ENCODE measurements at places on chromosomes 2 and 18. TPM values are rescaled to one million over a fixed set of nuclear protein-coding genes. Genes with fewer than 3 reads are reported as not detected.

- DNase-seq = no peak
Observed at GRCh38 chr2:163187995-163188655, 349.6 kb upstream of the KCNH7 start.

- DNase-seq = no peak
Observed at GRCh38 chr2:64173156-64174135, 29.2 kb upstream of the PELI1 start.

GRCh38 chr2:33406622-33407021 is 69.8 kb upstream of the RASGRP3 start:
- no peak for DNase-seq

GRCh38 chr2:105800036-105800713 is 55.5 kb downstream of the NCK2 start:
- no peak for DNase-seq

DNA sequence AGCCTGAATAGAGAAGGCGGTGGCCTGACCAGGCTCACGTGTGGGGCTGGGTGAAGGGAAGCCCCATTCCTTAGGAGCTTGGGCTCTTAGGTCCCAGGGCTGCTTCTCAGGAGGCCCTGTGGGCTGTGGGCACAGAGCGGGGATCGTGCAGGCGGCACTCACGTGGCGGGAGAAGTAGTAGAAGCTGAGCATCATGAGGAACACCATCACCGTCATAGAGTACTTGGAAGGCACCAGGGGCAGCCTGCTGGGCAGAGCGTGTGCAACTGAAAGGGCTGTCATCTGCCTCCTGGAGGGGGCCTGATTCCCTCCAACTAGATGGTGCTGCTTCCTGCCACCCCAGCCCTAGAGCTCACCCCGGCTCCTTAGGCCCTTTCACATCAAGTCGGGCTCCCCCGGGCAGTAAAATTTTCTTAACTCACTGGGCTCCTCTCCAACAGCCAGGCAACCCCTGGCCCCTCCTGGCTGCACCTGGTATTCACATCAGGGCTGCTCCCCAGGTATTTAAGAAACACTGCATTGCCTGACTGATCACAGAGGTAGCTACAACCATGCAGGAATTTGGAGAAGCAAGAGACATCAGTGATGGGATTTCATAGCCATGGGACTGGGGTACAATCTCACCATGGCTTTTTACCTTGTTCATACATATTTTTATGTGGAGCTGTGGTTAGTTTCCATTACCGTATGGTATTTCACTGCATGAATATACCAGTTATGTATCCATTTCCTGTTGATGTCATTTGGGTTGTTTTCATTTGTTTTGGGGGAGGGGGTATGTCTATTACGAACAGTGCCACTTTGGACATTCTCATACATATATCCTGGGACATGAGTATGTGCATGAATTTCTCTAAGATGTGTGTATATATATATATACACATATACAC is 32.9 kb downstream of the CENPO start:
- no peak for DNase-seq

DNA sequence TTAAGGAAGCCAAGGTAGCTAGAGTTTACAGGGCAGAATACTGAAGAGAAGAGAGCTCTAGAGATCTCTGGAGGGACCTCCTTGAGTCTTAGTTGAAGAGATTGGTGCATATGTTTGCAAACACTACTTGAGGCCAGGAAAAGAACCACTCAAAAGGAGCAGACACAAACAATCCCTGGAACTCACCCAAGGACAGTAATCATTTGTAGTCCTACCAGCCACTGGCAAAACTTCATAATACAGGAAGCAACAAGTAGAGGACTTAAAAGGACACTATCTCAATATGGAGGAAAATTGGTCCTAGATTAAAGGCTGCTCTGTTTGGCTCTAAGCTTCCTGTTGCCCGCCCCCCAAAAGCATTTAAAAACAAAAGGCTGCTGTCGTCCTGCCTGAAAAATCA is 46.9 kb upstream of the UBXN4 start:
- DNase-seq = no peak

- no peak for DNase-seq
Observed at GRCh38 chr2:237196866-237197618, 111.4 kb downstream of the COPS8 start.

DNA sequence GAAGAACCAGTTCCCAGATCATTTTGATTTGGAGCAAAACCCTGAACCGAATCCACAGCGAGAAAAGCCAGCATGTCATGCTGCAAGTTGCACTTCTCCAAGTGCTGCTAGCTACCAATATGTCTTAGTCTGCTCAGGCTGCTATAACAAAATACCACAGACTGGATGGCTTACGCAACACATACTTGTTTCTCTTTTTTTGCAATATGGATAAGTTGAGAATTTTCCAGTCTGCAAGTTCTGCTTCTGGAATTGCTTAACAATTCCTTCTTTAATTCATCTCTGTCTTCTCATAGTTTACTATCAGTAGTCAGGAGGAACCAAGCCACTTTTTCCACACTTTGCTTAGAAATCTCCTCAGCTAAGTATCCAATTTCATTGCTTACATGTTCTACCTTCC is 105.9 kb upstream of the RBBP8 start:
- DNase-seq = no peak

GRCh38 chr18:40413160-40413559 is 1541.9 kb upstream of the PIK3C3 start:
- DNase-seq = no peak

DNA sequence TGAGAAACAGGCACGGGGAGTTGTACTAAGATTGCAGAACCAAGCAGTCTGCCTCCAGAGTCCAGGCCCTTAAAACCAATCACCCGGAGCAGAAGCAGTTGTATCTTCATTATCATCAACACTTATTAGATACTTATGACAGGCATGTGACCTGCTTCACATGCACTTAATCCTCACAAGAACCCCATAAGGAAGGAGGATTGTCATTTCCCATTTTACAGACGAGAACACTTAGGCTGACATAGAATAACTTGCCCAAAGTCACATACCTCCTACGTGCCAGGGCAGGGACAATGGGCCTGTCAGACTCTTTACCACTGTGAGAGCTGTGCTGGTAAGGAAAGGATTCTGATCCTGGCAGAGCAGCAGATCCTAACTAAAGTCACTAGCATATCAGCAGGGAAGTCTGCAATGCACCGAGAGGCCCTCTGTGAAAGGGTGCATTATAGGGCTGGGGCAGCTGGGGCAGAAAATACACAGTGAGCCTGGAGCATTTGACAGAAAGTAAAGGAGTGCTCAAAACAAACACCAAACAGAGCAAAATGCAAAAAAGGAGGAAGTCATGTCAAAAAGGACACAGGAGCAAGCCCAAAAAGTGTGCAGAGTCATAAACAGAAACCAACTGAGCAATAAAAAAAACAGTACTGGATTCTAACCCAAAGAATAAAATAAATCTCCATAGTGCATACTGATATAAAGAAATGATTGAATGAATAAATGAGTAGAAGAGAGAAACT is 55.9 kb upstream of the SP3 start:
- no peak for DNase-seq

DNA sequence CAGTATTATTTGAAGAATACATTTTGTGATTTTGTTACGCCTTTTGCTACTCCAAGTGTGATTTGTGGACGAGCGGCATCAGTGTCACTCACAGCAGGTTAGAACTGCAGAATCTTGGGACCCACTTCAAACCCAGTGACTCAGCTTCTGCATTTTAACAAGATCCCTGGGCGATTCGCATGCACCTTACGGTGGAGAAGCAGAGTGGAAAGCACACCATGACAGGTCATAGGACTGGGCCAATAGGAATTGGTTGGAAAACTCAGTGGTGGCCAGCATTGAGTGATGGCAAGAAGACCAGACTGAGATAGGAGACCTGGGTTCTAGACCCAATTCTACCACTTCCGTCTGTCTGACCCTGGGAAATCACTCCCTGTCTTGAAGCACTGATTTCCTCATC is 26.3 kb downstream of the CTLA4 start:
- no peak for DNase-seq

- no peak for DNase-seq
Observed at GRCh38 chr2:206940546-206940945, 1.2 kb downstream of the CPO start.

DNA sequence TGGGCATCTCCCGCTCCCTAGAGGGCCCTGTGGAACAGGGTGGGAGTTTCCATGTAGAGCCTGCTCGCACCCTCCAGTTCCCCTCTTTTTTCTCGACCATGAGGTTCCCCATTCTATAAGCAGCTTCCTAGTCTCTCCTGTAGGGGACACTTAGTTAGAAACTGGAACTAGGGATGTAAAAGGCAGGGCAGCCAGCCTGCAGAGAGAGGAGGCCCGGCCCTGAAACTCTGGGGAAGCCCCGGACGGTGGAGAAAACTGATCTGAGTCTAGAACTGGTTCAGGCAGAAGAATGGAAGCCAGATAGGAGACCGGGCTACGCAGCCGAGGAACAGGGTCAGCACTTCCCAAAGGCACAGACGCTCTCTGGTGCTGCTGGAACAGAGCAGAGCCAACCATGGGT is 51.6 kb upstream of the ATG16L1 start:
- DNase-seq = no peak

The LRRTM1 gene
- total RNA-seq = 0.11 TPM

The NEU2 gene
- total RNA-seq = not detected

The AQP12B gene
- not detected for total RNA-seq

The CENPA gene
- total RNA-seq = 2.5 TPM

The PCBP1 gene
- 205 TPM for total RNA-seq

The BCL2L11 gene
- total RNA-seq = 8.4 TPM

The SERPINB4 gene
- not detected for total RNA-seq

The ALPG gene
- total RNA-seq = not detected

The OTOS gene
- not detected for total RNA-seq

The IAH1 gene
- total RNA-seq = 82.9 TPM

The BMP10 gene
- total RNA-seq = 0.19 TPM

The GCKR gene
- total RNA-seq = not detected

The PER2 gene
- 3.4 TPM for total RNA-seq
